Stimulated activated CD4-positive, alpha-beta T cell treated with anti-CD3 and anti-CD28 coated beads, Interleukin-1b, Interleukin-23, amount 100 ng/mL, for 1 hour (primary cell): ENCODE measurements at places on chromosomes 7 and 10.

GRCh38 chr7:126453104-126453503 is 799.6 kb downstream of the GRM8 start:
- DNase-seq: no peak

DNA sequence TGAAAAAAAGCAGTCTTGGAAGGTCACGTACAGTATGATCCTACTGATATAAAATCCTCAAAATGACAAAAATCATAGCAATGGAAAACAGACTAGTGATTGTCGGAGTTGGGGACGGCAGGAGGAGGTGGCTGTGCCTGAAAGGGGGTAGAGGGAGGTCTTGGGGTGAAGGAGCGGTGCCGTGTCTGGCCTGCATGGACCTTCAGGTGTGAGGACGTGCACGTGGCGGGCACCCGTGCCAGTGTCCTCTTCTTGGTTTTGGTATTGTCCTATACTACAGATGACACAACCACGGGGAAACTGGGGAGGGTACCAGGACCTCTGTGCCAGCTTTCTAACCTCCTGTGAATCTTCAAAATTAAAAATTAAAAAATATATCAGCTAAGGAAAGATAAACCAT is 73.0 kb downstream of the COBL start:
- DNase-seq: no peak

- no peak for DNase-seq
These were observed 608 bp downstream of the HHEX start for GRCh38 chr10:92690211-92690914.

- DNase-seq: no peak
These were observed 87.5 kb downstream of the NEBL start for GRCh38 chr10:20809631-20810030.

DNA sequence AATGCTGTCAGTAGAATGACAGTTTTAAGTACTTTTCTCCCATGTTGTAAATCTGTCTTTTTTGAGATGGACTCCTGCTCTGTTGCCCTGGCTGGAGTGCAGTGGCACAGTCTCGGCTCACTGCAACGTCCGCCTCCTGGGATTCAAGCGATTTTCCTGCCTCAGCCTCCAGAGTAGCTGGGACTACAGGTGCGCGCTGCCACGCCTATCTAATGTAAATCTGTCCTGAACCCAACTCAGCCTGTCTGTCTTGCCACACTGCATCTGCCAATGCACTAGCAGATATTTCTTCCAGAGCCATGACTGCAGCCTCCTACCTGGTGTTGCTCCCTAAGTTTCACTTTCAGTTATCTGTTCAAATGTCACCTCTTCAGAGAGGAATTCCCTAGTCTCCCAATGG is 264.1 kb downstream of the PHF14 start:
- no peak for DNase-seq

- no peak for DNase-seq
These were observed 31.4 kb upstream of the PDGFA start for GRCh38 chr7:550881-551614.

- DNase-seq: peak; percentile 29
These were observed 7.3 kb downstream of the LRRN3 start for GRCh38 chr7:111098011-111098925.

GRCh38 chr7:24877790-24878311 is 102.1 kb downstream of the OSBPL3 start:
- no peak for DNase-seq

GRCh38 chr7:151863386-151864079 is 13.4 kb downstream of the PRKAG2 start:
- DNase-seq: no peak

DNA sequence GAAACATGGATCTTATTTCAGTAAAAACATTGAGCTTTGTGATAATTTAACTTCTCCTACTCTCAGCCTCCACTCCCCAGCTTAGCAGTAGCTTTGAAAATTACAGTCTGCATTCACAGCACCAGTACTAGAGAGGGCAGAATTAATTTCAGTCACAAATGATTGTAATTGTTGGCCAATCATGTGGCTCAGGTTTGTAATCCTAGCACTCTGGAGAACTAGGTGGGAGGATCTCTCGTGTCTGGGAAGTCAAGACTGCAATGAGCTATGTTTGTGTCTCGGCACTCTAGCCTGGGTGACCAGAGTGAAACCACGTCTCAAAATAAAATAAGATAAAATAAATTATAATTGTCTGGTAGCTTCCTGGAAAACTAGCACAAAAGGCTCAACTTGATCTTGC is 620.9 kb downstream of the TNS3 start:
- DNase-seq: no peak

GRCh38 chr10:79407811-79408795 is 37.3 kb downstream of the ZCCHC24 start:
- no peak for DNase-seq

- no peak for DNase-seq
These were observed 425.0 kb downstream of the HTR7 start for GRCh38 chr10:90432866-90433265.

DNA sequence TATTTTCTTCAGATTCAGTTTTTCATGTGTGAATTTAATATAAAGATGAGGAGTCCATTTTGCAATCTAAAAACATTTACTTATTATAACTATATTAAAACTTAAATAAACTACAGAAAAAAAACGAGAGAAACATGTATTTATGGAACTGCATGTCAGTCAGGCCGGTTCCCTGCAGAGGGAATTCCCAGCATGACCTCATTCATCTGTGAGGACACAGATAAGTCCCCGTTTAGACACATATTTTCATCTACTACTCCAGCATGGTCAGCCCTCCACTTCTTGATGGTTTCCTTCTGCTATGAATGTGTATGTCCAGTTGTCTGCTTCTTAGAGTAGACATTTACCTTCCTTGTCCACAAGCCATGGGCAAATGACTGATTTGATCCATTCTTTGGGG is 339.1 kb downstream of the SEMA3D start:
- no peak for DNase-seq

DNA sequence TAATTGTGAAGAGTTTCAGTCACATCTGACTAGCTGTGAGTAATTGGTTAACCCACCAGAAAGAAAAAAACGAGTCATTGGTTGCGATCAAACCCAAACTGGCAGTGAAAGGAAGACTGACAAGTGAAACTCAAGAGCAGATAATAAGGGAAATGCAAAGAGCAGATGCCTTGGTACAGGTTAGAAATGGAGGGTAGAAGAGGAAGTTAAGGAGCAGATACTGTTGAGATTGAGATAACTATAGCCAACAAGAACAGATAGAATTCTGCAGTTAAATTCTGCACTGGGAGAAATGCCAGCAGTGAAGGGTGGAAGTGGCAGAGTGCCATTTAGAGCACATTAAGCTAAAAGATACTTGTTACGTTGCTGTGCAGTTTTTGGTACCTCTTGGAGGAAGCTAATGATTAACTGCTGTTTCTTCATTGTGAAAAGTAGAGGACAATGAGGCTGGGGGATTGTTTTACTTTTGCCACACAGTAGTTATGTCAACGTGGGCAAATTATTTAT is 65.8 kb downstream of the CDK13 start:
- no peak for DNase-seq

DNA sequence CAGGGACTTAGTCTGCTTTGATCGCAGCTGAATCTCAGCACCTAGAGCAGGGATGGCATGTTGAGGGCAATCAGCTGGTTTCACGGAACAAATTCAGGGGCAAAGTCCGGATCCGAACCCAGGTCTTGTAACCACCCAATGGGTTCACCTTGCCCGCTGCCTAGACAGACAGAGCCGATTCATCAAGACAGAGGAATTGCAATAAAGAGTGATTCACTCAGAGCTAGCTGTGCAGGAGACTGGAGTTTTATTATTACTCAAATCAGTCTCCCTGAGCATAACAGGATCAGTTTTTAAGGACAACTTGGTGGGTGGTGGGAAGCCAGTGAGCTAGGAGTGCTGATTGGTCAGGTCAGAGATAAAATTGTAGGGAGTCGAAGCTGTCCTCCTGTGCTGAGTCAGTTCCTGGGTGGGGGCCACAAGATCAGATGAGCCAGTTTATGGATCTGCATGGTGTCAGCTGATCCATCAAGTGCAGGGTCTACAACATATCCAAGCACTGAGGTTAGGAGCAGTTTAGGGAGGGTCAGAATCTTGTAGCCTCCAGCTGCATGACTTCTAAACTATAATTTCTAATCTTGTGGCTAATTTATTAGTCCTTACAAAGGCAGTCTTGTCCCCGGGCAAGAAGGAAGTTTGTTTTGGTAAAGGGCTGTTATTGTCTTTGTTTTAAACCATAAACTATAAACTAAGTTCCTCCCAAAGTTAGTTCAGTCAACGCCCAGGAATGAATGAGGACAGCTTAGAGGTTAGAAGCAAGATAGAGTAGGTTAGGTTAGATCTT is 43.5 kb upstream of the CHST3 start:
- DNase-seq: no peak

DNA sequence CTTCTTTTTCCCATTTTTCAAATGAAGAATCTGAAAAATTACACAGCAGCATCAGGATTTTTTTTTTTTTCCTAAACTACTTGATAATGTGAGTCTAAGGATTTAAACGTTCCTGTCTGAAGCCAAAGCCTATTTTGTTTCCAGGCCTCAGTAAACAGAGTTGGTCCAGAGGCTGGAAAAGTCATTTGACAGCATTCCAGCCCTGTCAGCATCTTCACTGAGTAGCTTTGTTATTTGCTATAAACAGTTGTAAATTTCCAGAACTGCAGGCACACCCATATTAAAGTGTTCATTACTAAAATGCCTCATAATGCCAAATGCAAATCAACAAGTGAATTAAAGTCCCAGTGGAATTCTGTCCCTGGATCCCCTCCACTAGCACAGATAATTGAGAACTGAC is 35.5 kb upstream of the KMT2E start:
- DNase-seq: no peak

- no peak for DNase-seq
These were observed 56.3 kb downstream of the IFIT5 start for GRCh38 chr10:89470628-89471027.

DNA sequence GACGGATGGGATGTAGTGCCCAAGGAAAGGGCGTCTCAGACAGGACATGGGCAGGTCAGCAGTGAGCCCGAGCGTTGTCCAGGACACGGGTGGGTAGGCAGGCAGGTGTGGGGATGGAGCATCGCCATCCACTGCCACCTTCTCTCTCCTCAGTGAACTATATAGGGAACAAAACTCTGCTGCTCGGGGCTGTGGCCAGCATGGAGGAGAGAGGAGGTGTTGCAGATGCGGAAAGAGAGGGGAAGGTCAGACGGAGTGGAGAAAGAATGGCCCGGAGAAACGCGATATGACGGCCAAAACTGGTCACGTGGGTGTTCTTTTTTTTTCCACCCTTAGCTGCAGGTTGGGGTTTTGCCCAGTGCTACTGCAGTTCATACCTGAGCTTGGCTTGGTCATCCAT is 71.2 kb downstream of the GRID1 start:
- no peak for DNase-seq

DNA sequence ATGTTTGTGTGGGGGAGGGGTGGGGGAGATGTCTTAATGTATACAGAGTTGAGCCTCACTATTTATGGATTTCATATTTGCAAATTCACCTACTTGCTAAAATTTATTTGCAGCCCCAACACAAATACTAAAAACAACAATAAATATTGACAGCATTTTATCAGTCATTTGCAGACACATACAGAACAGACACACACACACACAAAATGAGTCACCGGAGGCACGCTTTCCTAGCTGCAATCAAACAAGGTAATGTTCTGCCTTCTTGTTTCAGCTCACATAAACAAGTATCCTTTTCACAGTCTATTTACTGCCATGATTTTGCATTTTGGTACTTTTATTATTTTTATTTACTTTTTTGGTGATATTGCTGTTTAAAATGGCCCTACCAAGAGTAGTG is 88.5 kb downstream of the IPMK start:
- DNase-seq: no peak

GRCh38 chr7:55458351-55458750 is 93.2 kb downstream of the LANCL2 start:
- no peak for DNase-seq

DNA sequence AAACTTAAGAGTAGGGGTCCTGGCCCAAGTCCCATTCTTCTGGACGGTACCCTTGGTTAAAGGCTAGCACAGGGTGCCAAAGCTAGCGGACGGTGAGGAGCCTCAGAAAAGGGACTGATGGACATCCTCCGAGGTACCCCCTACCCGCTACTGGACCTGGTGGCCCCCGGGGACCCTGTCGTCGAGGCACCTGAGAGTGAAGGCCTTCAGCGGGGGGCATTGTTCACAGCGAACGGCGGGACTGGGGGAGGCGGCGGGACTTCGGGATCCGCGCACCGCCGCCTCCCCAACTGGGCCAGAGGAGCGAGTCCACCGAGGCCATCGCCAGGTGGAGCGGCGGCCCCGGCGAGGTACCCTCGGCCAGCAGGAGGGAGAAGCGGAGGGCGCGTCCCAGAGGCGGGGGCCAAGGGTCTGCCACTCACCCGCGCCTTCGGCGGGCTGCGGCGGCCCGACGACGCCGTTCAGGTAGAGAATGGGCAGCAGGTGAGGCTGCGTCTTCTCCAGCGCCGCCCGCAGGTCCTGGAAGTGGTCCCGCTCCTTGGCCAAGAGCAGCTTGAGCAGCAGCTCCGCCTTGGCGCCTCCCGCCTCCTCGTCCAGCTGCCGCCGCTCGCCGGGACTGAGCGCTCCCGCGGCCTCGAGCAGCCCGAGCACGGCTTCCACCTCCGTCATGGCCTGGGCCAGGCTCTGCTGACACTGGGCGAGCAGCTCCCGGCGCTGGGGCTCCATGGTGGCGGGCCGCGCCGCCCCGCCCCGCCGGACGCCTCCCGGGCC is 575 bp downstream of the DLG5 start:
- DNase-seq: no peak

- no peak for DNase-seq
These were observed 1.8 kb downstream of the LFNG start for GRCh38 chr7:2521341-2521745.

DNA sequence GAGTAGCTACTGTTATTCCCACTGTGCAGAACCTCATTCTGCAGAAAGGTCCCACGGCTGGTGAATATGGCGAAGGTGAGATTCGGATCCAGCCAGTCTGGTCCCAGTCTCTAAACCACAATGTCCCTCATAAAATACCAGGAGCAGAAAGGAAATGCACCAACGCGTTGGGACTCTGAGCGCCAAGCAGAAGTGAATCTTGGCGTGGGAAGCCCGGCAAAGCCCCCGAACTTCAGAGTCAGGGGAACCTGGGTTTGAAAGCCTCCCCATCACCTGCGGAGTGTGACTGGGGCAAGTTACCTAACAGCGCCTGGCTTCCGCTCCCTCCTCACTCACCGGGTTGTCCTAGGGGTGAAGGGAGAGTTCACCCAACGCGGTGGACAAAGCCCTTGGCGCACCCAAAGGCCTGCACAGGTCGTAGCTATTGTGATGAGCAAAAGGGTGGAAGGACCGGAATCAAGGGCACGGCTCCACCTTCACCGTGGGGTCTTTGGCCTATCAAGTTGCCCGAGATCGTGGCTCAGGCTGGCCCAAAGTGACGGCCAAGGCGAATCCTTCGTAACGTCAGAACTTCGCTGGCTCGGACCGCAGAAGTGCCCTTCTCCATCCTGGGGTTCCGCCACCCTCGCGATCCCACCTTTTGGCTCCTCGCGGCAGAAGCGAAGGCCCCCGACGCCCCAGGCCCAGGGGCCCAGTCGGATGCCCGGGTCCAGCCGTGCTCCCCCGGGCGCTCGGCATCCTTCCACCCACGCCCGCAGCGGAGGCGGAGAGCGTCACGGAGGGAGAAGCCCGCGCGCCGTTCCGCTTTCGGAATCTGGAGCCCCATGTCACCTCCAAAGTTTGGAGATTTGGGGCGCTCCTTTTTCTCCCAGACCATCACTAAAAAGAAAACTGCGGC is 811 bp downstream of the RGS10 start:
- DNase-seq: no peak
